ENCODE measurements at places on chromosomes 4 and X.
A peak's percentile ranks its signal among the peaks of the same experiment; 100 is the strongest.

DNA sequence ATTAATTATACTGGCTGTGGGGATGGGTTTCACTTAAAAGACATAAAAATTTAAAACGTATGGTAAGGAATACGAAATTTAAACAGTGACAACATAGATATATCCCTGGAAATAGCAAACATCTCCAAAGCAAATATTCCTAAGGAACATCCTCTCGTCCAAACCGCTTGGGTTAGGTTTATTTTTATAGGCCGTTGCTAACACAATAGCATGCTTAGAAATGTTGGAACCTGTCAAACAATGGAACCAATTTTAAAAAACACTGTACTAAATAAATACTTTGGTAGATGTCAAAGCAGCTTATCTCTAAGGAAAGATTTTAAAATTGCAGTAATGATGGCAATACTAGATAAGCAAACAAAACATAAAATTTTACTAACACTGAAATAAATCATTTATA is 45.4 kb downstream of the SEC24D start:
- DNase-seq, result no peak

DNA sequence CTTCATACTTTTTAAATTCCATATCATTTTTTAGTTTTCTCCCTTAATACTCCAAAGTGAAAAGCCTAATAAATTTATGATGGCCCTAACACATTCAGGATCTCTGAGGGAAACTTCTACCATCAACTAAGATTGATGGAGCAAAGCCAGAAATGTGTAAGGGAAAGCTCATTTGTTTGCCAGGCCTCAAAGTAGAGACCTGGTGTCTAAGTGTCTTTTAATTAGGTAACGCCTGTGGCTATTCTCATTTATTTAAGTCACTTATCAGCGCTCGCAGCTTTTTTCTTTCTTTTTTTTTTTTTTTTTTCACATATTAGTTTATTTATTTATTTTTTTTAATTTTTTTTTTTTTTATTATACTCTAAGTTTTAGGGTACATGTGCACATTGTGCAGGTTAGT is 242.4 kb downstream of the TMA16 start:
- no peak for DNase-seq

- peak; percentile 41 for DNase-seq
These were observed 361.2 kb downstream of the BCOR start for GRCh38 chrX:39736216-39737211.

- no peak for DNase-seq
These were observed 221.6 kb upstream of the SPANXN4 start for GRCh38 chrX:142804085-142804484.

GRCh38 chr4:21802406-21802805 is 146.2 kb downstream of the KCNIP4 start:
- DNase-seq, result no peak

- DNase-seq, result no peak
These were observed 240.4 kb upstream of the VEGFC start for GRCh38 chr4:177033135-177033534.

GRCh38 chr4:146655521-146655856 is 16.8 kb downstream of the POU4F2 start:
- no peak for DNase-seq

DNA sequence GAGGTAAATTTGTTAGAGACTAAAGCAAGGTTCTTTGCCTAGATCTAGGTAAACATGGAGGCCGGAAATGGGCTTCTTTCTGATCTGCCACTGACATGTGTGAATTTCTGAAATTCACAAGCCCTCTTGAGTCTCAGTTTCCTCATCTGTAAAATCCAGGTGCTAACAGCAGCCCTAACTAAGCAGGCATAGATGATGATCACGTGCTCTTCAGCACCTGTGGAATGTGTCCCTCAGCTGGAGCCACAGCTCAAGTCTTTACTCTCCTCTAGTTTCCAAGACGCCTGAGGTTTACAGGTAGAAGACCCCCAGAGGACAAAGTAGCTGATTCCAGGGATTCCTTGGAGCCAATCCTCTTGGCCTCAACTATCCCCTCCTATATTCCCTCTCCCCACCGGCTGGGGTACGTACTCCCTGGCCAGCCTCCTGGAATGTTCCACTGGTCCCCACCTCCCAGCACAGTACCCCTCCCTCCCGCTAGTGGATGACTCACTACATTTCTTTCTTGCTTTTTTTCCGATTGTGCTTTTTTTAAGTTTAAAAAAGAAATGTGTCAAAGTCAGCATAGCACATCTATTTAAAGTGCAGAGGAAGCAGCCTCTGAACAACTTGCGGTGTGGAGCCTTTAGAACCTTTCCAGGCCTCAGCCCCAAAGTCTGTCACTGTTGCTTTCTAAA is 98.4 kb downstream of the PHKA2 start:
- no peak for DNase-seq

- peak; percentile 28 for DNase-seq
These were observed 50.1 kb downstream of the FBXW7 start for GRCh38 chr4:152485726-152486276.

- DNase-seq, result no peak
These were observed 105.8 kb downstream of the FAT4 start for GRCh38 chr4:125420526-125420925.

GRCh38 chr4:7904952-7905915 is 34.4 kb downstream of the AFAP1 start:
- DNase-seq, result peak; percentile 94

GRCh38 chr4:186703510-186703909 is 20.1 kb downstream of the FAT1 start:
- no peak for DNase-seq

Measured in muscle of back (tissue), 13 donors.